ENCODE measurements at places on chromosomes 12 and 14.
A peak's percentile ranks its signal among the peaks of the same experiment; 100 is the strongest.

GRCh38 chr12:1587927-1588574, 6.3 kb downstream of the FBXL14 start:
- DNase-seq, result no peak

DNA sequence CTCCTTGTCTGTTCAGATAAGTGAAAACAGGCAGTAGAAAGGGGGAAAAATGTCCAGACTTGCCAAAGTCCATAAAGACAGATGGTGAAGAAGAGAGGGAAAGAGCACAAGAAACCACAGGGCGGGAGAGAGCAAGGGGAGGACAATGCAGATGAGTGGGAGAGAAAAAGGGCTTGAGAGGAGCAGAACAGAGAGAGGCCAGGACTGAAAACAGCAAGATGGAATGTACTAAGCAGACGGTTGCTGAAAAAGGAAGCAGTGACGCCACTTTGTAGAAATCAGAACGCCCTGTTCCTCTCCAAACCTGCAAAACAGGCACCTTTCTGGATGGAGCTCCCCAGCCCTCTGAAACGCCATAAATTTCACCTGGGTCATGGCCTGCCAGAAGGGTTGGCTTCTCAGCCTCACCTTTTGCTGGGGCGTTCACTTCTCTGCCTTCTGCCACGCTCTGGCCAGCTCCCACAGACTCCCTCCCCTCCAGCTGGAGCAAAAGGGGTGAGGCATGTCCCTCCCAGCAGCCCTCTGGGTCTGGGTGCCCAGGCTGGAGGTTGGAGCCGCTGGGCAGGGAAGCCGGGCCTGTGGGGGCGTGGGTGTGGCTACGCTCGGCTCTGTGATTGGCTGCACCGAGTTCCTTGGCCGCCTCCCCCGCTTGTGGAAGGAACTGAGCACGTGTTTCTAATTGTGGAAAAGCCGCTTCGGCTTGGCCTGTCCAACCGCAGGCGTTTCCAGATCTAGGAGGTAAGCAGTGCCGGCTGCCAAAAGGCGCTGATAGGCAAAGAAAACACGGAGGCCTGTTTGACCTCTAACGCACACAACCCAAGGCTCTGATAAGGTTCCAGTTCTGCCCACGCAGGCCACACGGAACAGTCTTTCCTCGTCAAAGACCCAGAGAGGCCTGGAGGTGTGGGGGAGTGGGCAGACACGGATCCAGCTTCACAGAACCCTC, 29.3 kb downstream of the SLC7A8 start:
- no peak for DNase-seq

- DNase-seq, result no peak
Measured at GRCh38 chr12:102512523-102512922, 32.2 kb upstream of the IGF1 start.

GRCh38 chr12:107607464-107608392, 77.9 kb upstream of the PWP1 start:
- DNase-seq, result peak; percentile 62

DNA sequence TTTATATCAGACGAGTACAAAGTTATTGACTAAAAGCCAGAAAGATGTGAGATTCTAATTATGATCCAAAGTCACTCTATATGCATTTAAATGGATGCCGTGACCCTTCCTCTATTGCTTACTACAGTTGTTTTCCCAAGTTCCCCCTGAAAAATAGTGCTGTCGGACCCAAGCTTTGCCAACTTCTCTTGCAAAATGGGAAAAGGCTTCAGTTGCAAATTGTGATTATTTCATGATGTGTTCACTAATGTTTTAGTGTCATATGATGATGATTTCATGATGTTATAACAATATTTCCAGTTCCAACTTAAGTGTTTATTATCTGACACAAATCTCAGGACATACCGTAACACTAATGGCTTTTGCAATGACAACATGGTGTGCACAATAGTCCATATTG, 534.6 kb upstream of the ATP2B1 start:
- no peak for DNase-seq

DNA sequence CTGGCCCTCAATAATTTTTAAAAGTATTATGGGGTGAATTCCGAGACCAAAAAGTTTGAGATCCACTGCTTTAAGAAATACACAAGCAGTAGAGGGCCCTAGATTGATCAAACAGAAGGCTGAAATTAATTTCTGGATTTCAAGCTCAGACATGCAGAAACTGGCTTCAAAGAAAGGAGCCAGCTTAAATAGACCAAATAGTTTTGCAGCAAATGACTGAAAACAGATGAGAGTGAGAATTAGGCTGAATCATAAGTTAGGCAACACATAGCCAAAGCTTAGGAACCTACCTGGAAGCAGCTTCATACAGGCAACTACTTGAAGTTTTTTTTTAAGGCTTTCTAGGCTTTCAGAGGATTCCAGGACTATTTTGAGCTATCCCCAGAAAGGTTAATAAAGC, 12.4 kb downstream of the ATF7 start:
- no peak for DNase-seq

GRCh38 chr12:65015850-65016249, 105.3 kb downstream of the WIF1 start:
- DNase-seq, result no peak

DNA sequence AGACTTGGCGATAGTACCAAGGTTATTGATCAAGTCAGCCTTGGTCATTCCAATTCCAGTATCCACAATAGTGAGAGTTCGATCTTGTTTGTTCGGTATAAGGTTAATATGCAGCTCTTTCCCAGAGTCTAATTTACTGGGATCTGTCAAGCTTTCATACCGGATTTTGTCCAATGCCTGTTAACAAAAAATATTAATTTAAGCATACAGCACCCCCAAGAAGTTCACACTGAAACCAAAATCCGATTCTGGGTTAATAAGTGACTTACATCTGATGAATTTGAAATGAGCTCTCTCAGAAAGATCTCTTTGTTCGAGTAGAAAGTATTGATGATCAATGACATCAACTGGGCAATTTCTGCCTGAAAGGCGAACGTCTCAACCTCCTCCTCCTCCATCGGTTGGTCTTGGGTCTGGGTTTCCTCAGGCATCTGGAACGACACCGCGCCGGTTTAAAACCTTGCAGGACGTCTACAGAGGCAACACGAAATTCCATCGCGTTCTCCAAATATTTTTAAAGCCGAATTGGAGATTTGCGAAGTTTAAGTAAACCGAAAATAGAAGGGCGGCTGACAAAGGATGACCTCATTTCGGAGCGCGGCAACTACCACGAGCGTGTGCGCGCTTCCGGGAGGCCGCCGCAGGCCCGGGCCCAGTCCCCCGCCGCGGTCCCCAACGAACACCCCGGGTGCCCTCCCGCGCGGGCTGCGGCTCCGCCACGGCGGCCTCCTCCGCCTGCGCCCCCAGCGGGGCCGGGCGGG, 716 bp downstream of the HSP90AA1 start:
- peak; percentile 38 for DNase-seq

- no peak for DNase-seq
Measured at GRCh38 chr12:53482626-53483168, 16.6 kb downstream of the MAP3K12 start.

- no peak for DNase-seq
Measured at GRCh38 chr12:87142342-87142741, 886.2 kb upstream of the MGAT4C start.

GRCh38 chr12:19199332-19199731, 69.8 kb downstream of the PLEKHA5 start:
- DNase-seq, result no peak

DNA sequence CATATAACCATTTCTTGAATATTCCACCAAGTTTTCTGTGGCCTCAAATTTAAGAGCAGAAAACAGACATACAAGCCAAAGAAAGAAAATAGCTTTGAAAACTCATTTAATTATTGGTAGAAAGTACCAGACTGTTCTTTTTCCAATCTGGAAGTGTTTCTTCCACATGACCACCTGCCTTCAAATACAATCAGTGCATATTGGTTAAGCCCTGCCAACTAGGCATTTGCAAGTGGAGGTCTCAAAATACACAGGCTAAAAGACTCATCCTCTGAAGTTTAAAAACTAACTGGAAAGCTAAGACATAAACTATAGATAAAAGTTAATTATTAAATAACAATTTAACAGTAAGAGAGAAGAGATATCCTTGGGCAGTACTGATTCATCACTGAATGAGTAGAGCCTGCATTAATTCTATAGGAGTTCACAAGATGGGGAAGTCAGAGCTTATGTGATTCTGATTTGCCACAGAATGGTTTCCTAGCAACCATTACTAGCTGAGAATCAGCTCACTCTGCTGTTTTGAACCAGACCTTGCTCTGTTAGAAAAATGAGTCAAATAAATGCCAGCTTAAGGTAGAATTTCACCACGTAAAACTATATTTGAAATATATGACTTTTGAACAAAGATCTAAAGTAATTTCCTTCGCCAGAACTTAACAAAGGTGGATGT, 433.8 kb downstream of the FUT8 start:
- DNase-seq, result no peak

GRCh38 chr14:78254911-78255461, 84.8 kb downstream of the NRXN3 start:
- DNase-seq, result no peak

GRCh38 chr12:92130999-92131398, 14.6 kb downstream of the BTG1 start:
- DNase-seq, result no peak

- DNase-seq, result no peak
Measured at GRCh38 chr12:25074954-25075353, 120.0 kb downstream of the DNAI7 start.

DNA sequence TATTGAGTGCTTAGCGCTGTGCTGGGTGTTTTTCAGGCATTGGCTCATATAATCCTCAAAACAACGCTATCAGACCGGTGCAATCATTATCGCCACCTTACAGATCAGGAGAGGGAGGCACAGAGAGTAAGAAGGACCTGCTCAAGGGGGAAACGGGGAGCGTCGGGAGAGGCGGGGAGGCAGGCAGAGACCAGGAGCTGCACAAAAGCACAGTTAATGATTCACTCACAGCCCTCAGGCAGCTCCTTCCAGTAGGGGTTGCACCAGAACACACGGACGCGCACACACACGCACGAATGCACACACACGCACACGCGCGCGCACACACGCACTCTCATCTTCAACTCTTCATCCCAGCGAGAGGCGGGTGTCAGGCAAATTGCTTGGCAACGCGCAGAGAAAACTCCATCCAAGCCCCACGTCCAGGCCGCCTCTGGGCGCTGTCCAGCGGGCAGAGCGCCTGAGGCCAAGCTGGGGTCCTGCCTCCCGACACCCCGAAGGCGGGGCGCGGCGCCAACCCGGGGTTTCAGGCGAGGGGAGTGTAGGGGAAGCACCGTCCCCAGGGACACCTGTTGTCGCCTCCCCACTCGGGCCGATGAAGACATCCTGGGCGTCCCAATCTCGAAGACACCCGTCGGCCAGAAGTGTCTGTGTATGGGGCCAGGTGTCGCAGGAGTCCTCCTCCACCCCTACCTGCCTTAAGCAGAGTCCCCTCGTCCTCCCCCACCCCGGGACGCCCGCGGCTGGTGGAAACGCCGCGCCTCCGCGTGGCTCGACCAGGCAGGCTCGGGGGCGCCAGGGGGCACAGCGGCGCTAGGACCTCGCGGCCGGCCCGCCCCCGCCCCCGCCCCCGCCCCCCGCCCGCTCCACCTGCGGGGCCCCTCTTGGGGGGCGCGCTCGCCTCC, 35.5 kb upstream of the STON2 start:
- no peak for DNase-seq

DNA sequence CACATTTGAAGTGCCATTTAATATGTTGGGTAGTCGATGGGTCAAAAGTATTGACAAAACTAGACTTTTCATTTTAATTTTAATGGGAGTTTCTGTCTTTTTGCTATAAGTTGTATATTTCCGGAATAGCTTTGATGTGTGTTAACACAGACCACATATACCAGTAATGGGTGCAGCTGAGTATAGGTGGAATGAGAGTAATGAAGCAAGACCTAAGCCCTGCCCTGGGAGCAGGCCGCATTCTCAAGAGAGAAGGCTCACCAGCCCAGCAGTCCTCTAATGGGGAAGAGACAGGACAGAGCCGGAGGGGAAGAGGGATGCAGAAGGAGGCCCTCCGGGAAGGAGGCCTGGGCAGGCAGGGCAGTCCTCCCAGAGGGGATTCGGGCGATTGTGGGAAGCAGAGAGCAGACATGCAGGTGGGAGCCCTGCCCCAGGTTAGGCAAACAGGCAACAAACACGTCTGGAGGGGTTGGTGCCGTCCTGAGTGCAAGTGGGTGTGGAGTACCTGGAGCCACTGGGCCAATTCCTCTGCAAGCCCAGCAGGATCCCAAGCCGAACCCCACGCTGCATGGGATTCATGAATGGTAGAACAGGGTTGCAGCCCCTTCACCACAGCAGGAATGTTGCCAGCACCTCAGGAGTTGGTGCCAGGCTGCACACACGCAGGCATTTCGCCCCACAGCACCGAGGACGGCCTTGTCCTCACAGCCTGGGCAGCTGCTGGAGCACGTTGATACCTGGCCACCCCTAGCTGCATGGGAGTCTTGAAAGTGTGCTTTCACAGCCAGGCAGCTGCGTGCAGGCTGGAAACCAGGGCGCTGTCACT, 7.8 kb downstream of the CKB start:
- DNase-seq, result no peak

GRCh38 chr12:75651342-75651695, 139.9 kb upstream of the KRR1 start:
- no peak for DNase-seq

GRCh38 chr14:94161981-94162380, 12.1 kb upstream of the PPP4R4 start:
- DNase-seq, result no peak

DNA sequence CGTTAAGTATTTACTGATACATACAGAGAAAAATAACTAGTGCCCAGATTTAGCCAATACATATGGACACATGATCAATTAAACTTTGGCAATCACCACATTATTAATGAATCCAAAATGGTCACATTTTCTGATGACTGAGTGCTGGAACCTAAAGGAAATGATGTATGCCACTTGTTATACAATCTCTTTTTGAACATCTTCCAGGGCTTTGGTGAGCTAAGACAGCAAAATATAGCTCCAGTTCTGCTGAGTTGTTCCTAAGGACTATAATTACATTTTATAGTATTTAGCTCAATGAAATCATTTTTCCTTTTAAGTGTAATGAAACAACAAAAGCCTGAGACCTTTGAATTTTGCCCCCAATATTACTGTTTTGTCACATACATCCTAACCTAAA, 329.1 kb upstream of the ATP2B1 start:
- DNase-seq, result no peak

GRCh38 chr14:99296517-99296916, 24.5 kb upstream of the BCL11B start:
- no peak for DNase-seq

GRCh38 chr12:132559652-132560363, 50.6 kb downstream of the LRCOL1 start:
- DNase-seq, result no peak

- no peak for DNase-seq
Measured at GRCh38 chr12:109833307-109834189, at the start of gene TRPV4. Gene TRPV4, minus strand, starts transcription at chr12:109833398. Its CDS starts 18,602 bp downstream, at chr12:109814796.

- DNase-seq, result peak; percentile 62
Measured at GRCh38 chr12:96434107-96434506, 33.9 kb upstream of the CDK17 start.

GRCh38 chr14:92277031-92277430, 45.9 kb upstream of the SLC24A4 start:
- DNase-seq, result no peak

- no peak for DNase-seq
Measured at GRCh38 chr12:98578821-98579220, 14.7 kb upstream of the SLC25A3 start.
